ENCODE measurements at places on chromosomes 13 and 19.

- DNase-seq = no peak
Measured at GRCh38 chr19:6725513-6726231, 5.2 kb upstream of the C3 start.

- DNase-seq = no peak
Measured at GRCh38 chr13:72341904-72342303, 385.5 kb downstream of the MZT1 start.

DNA sequence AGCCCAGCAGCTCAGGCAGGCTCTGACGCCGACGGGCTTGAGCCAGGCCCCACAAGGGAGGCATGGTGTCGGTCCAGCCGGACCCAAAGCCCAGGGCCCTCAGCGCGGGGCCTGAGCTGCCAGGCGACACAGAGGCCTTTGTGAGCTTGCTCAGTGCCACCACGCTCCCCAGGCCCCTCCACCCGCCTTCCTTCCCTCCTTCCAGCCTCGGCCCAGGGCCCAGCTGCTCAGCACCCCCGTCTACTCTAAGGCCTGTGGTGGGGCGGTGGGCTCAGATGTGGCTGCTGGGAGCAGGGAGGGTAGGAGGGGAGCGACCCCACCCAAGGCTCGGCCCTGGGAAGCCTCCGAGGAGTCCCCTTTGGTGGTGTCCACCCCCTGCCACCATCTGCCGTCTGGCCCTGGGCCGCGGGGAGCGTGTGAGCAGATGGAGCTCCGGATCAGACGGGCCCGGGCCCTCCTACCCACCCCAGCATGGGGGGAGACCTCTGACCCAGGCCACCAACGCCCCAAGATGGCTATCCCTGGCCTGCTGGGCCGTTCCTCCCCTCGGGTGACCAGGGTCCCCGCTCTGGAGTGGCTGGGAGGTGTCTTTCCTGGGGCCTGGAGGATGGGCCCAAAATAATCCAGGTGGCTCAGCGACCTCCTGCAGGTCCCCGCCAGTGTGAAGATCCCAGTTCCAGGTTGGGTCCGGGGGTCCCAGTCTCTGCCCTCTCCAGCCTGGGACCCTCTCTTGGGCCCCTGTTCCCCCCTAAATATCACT, 7.8 kb downstream of the ZBTB7A start:
- DNase-seq = no peak

- no peak for DNase-seq
Measured at GRCh38 chr13:110541526-110541920, 20.0 kb downstream of the RAB20 start.

GRCh38 chr13:98937911-98938381, 39.9 kb downstream of the DOCK9 start:
- DNase-seq = no peak

- no peak for DNase-seq
Measured at GRCh38 chr19:45768655-45768983, 433 bp downstream of the SIX5 start.

DNA sequence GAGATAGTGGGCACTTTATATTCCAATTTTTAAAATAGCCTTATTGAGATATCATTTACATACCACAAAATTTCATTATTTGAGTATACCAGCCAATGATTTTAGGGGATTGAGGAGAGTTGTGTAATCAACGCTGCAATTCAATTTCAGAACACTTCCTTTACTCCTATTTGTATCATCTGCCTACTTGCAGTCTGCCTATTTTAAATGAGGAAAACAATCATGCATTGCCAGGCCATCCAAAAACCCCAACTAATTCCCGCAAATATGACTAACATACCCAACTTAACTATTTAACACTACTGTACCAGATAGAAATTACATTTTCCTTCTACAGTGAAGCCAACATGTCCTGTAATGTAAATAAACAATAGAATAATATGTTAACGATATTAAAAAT, 26.7 kb downstream of the CAB39L start:
- DNase-seq = no peak

DNA sequence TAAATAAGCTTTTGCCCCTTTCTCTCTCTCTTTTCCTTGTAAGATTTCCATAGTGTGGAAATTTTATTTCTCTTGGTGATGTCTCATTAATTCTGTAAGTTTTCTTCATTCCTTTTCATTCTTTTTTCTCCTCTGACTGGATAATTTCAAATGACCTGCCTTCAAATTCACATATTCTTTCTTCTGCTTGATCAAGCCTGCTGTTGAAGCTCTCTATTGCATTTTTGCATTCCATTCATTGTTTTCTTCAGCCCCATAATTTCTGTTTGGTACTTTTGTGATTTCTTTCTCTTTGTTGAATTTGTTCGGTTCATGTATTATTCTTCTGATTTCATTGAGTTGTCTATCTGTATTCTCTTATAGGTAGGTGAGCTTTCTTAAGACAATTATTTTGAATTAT, 42.2 kb upstream of the ZNF507 start:
- no peak for DNase-seq

- DNase-seq = peak; percentile 96
Measured at GRCh38 chr19:15251749-15252397, 19.6 kb upstream of the EPHX3 start.

DNA sequence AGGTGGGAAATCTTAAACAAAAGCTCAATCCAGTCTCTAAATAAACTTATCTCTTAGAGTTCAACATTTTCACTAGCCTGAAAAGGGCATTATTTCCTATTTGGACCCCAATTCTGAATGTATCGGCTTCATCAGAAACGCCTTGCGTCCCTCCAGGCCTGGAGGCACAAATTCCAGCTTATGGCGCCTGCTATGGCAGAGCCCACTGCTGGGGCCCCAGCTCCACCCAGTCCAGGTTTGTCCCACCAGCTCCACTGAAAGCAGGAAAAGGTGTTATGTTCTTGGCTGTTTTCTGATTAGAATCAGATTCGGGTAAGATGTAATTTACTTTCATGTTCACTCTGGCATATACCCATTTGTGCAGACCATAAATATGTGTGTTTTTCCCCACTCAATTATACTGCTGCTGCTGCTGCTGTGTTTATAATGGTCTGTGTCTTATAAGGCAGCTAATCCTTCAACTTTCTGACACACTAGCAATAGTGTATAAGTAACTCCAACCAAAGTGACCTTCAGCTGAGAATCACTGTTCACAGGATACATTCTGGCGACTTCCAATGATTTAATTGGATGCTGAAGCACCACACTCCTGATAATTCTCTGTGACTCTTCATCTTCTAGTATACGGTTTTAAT, 6.4 kb downstream of the IRS2 start:
- no peak for DNase-seq

DNA sequence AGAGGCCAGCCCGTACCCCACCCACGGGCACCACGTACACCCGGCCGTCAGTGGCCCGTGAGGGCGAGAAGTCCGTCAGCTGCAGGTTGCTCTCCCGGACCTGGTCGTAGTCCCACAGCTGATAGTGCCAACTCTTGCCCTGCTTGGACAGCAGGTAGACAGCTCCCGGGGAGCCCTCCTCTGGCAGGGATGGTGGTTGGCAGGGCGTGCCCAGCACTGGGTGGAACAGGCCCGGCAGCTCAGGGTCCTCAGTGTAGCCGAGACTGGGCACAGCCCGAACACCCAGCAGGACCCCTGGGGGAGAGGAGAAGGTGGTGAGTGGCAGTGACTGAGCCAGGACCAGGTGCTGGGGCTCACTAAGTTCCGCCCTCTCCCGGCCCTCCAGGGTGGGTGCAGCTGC, 7.8 kb downstream of the ACTMAP start:
- DNase-seq = no peak

DNA sequence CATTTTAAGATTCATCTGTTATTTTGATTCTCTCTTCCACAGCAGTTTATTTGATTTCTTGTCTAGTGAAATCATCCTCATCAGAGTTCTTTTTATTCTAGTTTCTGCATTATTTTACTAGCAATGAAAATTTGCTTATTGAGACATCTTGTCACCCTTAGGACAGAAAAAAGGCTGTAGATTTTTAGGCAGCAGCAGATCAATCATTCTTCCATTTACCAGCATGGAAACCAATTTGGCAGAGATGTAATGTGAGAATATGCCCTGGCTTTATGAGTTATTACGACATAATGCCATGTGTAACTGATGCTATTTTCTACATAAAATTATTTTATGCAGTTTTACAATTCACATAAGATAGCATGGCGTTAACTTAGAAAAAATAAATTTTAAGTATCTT, 688.6 kb upstream of the SLC10A2 start:
- DNase-seq = no peak

GRCh38 chr13:37701972-37702371, 103.4 kb upstream of the POSTN start:
- DNase-seq = peak; percentile 92

DNA sequence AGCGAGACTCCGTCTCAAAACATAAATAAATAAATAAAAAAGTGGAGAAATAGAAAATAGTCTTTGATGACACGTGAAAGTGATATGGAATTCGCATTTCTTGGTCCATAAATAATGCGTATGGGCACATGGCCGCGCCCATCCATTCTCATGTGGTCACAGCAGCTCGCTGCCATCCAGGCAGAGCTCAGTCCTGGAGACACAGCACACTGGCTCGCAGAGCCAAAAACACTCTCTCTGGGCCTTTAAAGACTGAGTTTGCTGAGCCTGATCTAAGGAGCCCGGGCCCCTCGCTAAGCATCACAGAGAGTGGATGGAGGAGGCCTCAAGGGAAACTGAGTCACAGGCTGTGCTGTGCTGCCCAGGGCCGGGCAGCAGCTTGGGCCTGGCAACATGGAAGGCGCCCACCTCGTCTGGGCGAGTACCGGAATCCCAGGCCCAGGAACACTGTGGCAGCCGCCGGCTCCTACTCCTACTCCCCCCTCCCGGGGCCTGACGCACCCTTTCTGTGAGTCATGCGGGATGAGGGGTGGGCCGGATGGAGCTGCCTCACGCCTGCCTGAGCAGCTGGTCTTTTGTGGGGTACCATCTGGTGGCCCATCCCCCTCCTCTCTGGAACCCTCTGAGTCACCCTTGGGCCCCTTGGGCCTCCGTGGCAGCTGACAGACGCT, 28.9 kb upstream of the CACTIN start:
- peak; percentile 78 for DNase-seq

DNA sequence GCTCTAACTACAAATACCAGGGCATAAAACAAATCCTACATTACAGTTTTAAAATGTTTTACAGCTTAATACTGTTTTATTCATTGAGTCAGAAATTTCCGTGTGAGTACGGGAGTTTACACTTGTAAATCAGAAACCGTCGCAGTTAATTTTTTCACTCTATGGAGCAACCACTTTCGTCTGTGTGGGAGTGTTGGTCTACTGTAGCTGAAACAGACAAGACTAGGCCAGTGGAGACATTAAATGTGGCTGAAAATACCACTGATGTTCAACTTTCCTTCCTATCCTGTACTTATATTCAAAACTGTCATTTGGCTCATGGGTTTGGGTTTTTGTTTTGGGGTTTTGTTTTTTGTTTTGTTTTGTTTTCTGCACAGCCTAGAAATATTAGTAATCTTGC, 268.7 kb downstream of the DCT start:
- no peak for DNase-seq

DNA sequence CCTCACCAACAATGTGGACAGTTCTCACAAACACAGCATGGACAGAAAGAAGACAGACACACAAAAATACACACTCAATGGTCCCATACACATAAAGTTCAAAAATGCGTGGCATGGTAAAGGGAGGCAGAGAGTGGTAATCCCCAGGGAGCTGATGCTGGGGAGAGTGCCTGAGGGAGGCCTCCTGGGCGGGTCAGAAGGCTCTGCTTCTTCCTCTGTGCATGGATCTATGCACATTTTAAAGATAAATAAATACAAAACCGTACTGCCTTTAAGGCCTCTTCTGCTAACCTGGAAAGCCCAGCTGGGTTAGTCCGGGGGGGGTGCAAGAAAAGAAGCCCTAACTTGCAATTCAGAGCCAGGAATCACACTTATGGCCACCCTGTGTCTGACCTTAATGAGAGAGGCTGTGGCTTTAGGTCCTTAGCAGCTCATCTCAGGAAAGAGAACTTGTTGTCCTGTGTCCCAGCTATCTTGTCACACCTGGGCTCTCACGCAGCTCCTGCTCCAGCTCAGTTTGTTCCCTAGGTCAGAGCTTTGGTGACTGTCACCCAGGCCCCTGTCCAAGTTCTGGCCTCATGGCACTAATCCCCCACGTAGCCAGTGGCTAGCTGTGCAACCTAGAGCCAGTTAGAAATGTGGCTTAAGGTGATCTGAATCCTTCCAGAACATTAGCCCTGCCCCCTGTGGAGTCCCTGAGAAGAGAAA, 28.5 kb downstream of the POP4 start:
- no peak for DNase-seq

DNA sequence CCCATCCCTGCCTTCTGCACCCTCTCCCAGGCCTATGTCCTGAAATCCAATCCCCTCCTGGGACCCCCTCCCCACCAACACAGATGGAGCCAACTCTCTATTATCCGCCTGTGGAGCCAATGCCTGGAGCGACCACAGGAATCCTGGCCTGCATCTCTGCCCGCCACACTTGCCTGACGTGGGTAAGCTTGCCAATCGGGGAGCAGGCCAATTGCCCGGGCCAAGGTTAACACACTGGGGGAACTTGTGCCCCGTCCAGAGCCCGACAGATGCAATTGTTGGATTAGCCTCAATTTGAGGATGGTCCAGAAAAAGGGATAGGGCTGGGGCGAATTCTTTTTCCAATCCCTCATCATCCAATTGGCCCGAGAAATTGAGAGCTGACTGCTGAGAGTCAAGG, 5.9 kb downstream of the WIZ start:
- DNase-seq = no peak

DNA sequence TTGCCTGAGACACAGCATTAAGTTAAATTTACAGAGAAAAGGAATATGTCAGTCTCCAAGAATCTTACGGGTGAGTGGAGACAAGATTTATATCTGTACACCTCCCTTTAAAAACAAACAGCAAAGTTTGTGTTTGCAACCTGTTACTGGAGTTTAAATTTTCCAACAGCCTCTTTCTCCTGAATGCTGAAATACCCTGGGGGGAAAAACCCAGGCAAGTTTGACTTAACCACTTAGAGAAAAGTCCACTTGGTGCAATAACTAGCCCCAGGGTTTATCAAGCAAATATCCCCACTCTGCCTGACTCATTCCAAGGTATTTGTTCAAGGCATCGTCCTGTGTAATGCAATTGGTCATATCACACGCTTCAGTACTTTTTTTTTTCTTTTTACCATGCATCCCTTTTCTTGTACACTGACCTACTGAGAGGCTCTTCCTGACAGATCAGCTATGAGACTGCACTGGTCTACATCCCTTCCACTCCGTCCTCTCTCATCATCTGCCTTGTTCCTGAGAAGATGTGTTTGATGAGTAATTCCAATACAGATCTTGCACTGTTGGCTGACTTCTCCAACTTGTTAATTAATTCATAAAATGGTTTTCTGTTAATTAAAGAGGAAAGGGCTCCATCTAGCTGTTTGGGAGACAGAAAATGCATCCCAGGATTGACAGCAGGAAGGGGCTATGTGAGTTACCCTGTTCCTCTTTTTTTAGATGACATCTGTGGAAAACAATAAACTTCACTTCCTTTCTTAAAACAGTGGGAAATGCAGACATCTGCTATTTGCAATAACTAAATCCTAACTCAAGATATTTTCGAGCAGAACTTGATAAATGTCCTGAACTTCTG, 212.5 kb upstream of the IRS2 start:
- no peak for DNase-seq
